ENCODE measurements at places on chromosomes 5 and 9.

DNA sequence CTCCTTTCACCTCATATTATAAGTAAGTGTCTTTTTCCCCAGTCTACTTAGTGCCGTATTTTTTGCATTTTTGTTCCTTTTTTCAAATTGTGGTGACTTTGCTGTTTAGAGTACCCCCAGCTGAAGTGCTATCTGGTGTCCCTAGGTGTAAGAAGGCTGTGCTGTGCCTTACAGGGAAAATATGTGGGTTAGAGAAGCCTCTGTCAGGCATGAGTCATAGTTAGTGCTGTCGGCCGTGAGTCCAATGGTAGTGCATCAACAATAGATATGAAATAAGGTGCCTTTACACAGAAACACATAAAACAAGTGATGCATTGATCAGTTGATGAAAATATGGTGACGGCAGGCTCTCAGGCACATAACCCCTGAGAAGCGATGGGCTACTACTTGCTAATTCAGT is 20.1 kb downstream of the SYK start:
- DNase-seq = no peak

- DNase-seq = no peak
Measured at GRCh38 chr9:36150574-36151315, 14.2 kb downstream of the GLIPR2 start.

DNA sequence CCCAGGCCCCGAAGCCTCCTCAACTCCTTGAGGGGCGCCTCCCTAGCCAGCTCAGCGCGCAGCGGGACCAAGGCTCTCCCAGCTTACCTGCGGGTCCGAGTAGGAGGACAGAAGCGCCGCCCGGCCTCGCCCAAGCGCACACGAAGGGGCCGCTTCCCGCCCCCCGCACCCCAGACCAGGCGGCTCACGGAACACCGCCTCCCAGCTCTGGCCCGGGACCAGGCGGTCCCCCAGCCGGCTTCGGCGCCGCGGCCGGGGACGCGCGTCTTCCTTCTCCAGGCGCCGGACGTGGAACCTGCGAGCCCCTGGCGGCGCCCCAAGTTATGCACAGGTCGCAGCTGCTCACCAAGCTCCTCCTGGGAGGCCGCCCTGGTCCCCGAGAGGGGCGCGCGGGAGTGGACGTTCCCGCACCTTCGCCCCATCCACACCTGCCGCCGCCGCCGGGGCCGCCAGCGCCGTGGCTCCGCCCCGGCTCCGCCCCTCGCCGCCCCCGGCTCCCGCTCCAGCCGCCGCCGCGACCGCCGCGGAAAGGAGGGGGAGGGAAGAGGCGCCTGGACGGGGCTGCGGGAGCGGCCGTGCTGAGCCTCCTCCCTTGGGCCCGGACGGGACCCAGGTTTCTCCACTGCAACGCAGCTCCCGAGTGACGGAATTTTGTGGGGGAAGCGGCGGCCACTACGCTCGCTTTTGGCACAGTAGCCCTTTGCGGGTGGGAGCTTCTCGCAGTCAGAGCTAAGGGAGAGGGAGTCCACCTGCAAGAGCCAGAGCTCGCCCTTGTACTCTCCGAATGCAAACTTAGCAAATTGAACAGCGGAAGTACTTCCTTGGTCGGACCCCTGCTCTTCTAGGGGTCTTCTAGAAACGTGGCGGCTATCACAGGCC is 77.5 kb upstream of the IFNE start:
- DNase-seq = no peak

DNA sequence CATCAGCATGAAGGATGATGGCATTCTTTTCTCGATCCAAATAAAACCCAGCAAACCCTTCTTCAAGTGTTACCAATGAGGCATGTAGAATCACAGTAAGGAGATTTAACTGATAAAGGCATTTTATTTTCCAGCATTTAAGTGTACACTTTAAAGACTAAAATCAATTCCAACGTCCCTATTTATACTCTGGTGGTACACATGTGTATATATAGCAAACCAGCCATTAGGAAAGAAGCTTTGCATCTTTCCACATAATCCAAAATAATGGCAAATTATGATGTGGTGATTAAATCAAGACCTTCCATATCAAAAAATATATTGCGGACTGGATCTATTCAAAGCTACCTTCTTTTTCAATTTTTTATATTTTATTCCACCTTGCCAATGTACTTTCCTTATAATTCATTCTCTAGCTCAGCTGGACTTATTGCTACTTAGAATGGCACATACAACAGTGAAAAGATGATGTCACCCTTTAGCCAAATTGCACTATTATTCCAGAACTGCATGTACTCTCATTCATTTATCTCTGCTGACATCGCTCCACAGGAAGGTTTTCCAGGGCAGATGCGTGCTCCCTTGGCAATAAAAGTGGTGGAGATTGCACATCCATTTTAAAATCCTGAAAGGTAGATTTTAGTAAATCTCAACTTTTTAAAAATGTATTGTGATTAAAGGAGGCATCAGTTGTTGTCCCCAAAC is 63.3 kb upstream of the SLC30A5 start:
- no peak for DNase-seq

DNA sequence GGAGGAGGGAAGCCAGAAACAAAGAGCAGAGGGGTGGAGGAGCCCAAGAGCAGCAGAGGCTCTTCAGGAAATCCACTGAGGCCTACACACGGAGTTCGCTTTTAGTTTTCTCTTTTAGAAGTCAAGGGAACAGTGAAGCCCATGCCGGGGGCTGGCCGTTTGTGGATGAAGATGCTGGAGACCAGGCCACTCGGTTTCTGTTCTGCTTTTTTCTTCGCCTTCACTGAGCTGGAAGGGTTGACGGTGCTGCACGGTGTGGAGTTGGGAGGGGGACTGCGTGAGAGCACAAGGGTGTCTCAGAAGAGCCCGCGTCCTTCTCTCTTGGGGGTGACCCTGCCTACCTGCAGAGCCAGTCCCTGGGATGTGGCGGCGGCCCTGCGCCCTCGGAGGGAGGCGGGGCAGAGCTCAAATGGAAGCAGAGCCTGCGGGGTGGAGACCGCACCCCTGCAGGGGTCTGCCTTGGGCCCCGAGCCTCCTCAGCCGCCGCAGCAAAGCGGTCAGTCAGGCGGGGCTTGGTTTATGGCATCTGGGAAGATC is 68.5 kb upstream of the CACNA1B start:
- DNase-seq = no peak

GRCh38 chr9:19380826-19381075 is 715 bp upstream of the RPS6 start:
- DNase-seq = no peak

- DNase-seq = peak; percentile 77
Measured at GRCh38 chr5:139660923-139661814, 13.0 kb downstream of the CXXC5 start.

DNA sequence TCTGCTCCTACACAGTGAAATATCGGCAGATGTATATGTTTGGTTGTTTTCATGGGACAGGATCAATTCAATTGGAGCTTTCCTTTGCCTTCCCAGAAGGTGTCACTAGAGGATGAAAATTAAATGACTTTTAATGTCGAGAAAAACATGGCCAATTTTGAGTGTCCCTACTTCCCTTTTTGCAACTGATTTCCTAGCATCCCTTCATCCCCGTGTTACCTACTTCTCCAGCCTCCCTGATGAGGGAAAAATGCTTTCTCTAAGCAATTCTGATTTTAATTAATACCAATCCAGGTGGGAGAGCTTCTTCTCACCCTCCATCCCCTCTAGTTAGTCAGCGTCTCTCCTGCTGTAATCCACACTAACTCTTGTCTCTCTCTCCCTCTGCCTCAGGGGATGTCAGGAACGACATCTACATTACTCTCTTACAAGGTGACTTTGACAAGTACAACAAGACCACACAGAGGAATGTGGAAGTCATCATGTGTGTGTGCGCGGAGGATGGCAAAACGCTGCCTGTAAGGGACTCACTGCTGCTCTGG is 64.9 kb downstream of the DOCK2 start:
- no peak for DNase-seq

- no peak for DNase-seq
Measured at GRCh38 chr5:134525683-134526482, 413 bp downstream of the JADE2 start.

GRCh38 chr5:84287951-84288350 is 96.7 kb downstream of the EDIL3 start:
- DNase-seq = no peak

DNA sequence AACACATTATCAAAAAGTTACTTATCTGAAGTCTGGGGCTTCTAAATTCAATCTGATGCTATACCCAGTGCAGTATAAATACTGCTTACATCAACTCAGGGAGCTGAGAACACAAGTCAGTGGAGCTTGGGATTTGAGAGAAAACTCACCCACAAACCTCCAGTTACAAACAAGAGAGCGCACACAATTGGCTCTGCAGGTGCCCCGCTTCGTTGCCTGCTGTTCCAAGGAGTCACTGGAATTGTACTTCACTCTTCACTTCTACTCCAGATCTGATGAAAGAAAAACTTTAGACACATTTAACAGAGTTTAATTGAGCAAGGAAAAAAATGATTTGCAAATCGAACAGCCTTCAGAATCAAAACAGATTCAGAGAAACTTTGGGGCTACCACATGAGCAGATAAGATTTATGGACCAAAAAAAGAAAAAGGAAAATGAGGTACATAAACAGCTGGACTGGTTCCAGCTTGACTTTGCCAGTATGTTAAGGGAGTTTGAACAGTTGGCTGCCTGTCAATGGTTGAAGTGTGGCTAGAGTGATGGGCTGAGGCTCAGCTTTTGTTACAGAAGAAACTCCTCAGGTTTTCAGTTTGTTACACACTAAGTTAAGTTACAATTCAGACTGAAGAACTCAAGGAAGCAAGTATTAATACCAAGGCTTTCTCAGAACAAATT is 156.6 kb downstream of the AOPEP start:
- no peak for DNase-seq

DNA sequence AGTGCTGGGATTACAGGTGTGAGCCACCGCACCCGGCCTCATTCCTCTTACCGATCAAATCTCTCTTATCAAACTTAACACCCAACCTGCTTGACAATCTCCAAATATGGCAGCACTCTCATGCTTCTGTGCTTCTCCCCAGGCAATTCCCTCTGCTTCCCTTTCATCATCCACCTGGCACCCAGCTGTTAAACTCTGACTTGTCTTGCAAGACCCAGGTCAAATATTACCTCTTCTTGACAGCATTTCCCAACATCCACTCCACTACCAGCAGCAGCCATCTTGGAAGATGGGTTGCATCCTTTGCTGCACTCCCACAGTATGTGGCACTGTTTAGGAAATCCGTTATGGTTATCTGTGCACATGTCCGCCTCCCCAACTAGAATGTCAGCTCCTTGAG is 113.6 kb downstream of the ACTL7B start:
- no peak for DNase-seq

DNA sequence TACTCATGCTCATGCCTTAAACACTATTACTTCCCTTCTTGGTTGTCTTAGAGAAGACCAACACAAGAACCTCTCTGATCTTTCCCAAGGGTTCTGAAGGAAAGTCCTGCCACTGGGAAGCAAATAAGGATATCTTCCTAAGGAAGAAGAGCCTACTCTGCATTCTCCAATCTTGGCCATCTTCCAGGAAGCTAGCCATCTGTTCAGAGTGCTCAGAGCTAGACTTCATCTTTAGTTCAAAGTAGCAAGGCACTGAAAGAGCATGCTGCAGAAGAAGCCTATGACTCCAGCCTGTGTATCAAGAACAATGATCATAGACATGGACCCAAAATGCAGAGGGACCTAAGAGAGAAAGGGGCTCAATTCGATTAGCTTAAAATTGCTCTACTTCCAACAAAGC is 114.7 kb downstream of the KIAA0825 start:
- DNase-seq = no peak

- no peak for DNase-seq
Measured at GRCh38 chr5:150105928-150106615, 19.7 kb upstream of the CSF1R start.

- DNase-seq = peak; percentile 63
Measured at GRCh38 chr5:156475182-156476157, 148.5 kb downstream of the SGCD start.

DNA sequence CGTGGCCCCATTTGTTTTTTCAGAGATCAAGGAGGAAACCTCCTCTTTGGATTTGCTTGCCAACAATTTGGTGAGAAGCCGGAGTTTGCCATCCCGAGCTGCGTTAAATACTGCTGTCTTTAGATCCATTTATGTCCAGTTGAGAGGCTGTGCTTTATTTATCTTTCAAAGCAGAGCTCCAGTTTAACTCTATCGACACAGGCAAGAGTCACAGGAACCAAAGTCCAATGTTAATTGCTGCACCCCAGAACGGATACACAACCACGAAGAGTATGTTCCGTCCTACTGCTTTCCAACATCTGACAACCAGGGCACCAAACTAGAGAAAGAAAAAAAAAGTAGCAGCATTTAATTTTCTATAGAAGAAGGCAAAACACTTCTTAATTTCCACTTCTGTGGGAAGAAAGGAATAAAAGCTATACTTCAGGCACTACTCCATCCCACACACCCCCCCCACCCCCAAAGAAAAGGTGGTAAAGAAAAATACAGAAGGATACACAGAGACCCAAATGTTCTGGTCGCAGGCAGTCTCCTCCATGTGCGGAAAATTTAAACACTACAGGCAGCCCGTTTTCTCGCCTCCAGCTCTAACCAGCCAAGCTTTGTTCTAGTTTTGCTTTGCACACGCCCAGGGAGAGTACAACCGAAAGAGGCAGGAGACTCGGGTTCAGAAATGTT is 1.1 kb downstream of the FEM1C start:
- DNase-seq = no peak

GRCh38 chr5:107593009-107593408 is 77.7 kb downstream of the EFNA5 start:
- no peak for DNase-seq

GRCh38 chr9:128396970-128397613 is 23.6 kb upstream of the CERCAM start:
- no peak for DNase-seq

GRCh38 chr5:150780187-150780692 is 1.7 kb downstream of the SMIM3 start:
- no peak for DNase-seq

DNA sequence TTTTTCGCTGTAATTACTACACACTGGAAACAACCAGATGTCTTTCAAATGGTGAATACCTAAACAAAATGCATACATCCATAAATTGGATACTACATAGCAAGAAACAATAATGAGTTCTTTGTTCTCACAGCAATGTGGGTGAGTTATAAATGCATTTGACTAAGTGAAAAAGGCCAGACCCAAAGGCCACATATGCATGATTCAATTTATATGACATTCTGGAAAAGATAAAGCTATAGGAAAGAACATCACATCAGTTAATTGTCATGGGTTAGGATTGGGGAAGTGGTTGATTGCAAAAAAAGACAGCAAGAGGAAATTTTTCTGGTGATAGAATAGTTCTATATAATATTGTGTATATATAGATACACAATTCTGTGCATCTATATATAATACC is 198.9 kb downstream of the CYLC2 start:
- DNase-seq = no peak

GRCh38 chr9:128043467-128043868 is 23.7 kb downstream of the NAIF1 start:
- no peak for DNase-seq

DNA sequence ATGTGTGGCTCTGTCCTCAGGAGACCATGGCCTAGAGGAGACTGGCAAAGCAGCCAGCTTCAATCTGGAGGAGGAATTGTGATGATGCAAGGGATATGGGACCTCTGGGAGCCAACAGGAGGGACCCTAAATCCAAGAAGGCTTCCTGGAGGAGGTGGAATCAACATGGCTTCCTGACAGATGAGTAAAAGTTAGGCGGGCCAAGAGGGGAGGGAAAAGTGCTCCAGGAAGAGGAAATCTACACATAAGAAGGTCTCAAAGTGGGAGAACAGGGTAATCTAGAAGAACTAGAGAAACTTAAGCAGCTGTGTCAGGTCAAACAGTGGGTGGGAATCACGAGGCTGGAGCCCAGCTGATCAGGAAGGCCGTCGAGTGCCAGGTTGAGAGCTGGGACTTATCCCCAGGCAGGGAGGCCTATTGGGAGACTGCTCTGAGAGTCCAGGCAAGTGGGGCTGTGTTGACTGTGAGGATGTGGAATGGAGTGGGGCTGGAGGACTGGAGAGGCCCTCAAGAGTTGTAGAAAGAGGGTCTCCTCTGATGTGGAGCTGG is 119.1 kb downstream of the C9orf50 start:
- DNase-seq = no peak
